ENCODE measurements at places on chromosomes 12 and 14.

GRCh38 chr12:49198431-49199155 lies 9.7 kb upstream of the TUBA1A start:
- DNase-seq = no peak

GRCh38 chr12:9179781-9180180 lies 28.4 kb downstream of the PZP start:
- DNase-seq = no peak

DNA sequence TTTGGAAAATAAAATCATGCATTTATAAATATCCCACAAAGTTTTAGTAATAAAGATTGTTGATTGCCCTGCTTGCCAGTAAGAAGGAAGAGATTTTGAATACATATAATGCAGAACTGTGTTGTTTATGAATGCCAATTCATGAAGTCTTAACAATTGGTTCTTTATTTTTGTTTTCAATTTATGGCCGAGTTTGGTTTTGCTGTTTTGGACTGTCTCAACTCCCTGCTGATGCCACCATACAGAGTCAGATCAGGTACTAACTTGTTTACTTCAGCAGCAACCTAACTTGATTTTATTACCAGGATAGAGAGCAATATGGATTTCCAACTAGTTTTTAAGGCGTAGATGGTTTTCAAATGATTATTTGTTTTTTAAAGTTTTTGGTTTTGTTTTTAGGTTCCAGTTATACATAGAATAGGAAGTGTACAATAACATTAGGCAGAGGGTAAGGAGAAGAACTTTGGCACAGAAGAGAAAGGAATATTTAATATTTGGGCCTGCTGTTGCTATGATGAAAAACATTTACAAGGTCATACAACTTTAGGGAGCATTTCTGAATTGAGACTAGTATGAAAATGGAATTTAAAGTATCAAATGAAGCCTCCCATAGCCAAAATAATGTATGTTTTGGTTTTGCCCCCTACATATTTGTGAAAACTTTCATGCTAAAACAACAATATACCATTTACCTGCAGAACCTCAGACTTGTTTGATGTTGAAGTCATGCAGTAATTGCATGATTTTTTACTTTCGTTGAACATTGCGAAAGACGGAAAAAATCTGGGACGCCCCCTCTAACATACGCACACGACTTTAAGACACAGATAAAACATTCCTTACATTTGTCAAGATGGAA lies 904 bp upstream of the FAM177A1 start:
- no peak for DNase-seq

DNA sequence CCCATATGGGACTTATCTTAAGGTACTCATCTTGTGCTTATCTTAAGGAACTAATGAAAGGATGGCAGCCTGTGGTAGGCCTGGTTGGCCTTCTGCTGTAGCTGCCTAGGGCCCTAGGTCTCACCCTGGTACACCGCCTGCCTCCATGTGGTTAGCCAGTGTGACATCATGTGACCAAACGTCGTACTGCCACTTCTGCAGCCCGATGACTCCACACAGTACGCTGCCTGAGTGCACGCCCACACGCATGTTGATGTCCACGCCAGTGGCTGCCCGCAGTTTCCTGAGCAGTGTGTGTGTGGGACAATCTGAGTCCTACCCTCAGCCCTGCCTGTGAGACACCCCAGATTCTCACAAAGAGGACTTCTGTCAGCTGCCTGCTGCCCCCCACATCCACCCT lies 5.1 kb downstream of the ADCY4 start:
- DNase-seq = peak; percentile 48

- DNase-seq = no peak
Observed at GRCh38 chr12:131893605-131894312, 663 bp upstream of the ULK1 start.

GRCh38 chr12:126537961-126538530 lies 1472.8 kb downstream of the AACS start:
- DNase-seq = no peak

GRCh38 chr12:52900896-52901714 lies 3.8 kb downstream of the KRT8 start:
- no peak for DNase-seq

- DNase-seq = no peak
Observed at GRCh38 chr14:57486767-57487379, 6.8 kb downstream of the CCDC198 start.

GRCh38 chr14:66746316-66747006 lies 238.5 kb downstream of the GPHN start:
- no peak for DNase-seq

- no peak for DNase-seq
Observed at GRCh38 chr12:24931666-24932405, 17.1 kb downstream of the BCAT1 start.

GRCh38 chr12:74619884-74620283 lies 82.2 kb downstream of the ATXN7L3B start:
- no peak for DNase-seq

- DNase-seq = no peak
Observed at GRCh38 chr12:30417697-30418231, 277.9 kb downstream of the IPO8 start.

- DNase-seq = no peak
Observed at GRCh38 chr12:9347328-9348127, 139.3 kb upstream of the PZP start.

DNA sequence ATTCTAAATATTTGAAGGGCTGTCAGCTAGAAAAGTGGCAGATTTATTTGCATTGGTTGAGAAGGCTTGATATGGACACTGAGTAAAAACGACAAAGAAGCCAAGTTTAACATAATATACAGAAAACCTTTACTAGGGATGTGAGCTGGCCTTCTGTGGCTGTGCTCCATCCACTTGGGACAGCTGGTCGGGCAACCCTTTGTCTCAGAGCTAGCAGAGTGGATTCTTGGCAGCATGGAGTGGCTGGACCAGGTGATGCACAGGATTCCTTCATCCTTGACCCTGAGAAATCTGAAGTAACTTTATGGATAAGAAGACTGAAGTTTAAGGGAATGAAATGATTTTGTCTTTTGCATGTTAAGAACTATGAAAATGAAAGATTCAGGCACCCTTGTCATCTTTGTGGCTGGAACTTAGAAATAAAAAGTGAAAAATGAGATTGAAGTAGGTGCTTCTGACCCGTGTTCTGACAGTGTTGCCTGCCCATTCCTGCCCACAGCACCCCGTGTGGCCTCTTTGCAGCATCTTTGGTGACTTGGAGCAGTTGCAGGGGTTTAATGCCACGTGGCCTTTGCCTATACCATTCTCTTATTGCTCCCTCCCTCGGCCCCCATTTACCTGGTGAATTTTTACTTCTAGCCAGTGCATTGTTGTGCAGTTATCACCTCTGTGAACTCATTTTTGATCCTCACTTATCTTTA lies 32.6 kb downstream of the PELI2 start:
- no peak for DNase-seq

DNA sequence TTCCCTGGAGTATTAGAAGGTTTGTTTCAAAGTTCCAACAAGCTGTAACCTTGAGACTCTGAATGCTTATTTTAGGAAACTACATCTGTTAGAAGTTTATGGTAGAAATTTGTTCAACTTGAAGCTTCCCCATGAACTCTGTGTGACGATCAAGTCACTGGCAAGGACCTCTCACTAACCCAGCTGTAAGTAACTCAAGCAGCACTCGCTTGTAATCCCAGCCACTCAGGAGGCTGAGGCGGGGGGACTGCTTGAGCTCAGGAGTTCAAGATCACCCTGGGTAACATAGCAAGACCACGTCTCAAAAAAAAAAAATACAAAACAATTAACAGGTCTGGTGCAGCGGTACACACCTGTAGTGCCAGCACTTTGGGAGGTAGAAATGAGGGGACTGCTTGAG lies 25.6 kb downstream of the TESC start:
- no peak for DNase-seq

- no peak for DNase-seq
Observed at GRCh38 chr12:71392521-71393145, 47.0 kb upstream of the LGR5 start.

DNA sequence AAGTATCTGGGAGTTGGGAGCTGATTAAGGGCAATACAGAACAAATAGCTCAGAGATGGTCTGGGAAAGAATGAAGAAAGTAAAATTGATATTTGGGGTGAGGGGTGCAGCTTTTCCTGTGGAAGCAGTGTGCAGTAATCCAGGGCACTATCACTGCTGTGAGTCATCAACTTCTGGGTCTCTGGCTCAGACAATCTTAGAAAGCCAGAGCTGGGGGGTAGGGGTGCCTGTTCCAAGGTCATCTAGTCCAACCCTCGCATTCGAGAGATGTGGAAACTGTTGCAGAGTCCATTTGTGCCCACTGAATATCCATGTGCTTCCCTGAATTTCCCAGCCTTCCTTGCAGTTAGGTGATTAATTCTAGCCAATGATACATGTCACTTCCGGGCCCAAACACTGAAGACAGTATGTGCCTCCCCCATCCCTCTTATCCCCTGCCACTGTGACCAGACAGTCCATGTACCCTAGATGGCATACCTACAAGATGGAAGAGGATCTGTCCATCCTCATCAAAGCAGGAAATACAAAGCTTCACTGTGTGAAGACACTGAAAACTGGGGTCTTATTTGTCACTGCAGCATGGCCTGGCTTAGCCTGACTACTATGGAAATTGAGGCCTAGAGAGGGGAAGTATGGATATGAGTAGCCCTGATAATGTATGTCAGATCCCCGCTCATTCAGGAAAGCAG lies 51.9 kb downstream of the ZFP36L1 start:
- no peak for DNase-seq

- no peak for DNase-seq
Observed at GRCh38 chr12:88566430-88566829, 13.8 kb downstream of the KITLG start.

DNA sequence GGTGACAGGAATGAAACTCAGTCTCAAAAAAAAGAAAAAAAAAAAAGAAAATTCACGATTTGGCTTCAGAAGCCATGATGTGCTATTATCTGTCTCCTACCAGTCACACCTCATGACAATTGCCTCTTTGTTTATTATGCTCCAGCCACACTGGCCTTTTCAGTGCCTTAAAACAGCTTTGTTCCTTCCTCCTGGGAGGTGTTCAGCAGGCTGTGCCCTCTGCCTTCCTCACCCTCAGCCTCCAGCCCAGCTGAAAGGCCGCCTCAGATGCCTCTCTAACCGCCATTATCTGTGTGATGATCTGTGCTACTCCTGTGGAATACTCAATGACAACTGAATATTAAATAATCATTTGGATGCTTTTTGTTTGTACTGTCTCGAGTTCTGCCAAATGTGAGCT lies 8.6 kb upstream of the ARPC3 start:
- no peak for DNase-seq

DNA sequence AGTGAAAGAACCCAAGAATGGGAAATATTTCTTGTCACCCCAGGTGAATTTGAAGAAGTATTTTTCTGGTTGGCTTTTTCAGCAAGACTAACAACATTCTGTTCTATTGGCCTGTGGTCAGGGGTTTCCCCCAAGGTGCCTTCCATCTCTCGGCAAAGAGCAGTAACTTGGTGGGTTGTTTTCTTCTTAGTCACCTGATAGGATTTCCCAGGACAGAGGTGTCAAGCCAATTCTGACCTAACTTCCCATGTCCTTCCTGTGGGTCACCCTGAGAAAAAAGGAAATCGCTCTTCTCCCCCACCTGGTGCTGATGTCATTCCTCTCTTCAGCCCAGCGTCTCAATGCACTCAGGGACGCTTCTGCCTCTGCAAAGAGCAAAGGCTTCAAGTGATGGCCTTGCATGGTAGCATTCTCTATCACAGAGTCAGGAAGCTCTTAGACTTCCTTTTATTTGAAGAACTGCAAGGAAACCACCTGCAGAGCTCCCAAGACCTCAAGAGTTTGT lies 16.1 kb upstream of the IFNG start:
- peak; percentile 46 for DNase-seq

GRCh38 chr14:92937051-92937937 lies 14.3 kb downstream of the CHGA start:
- DNase-seq = no peak

- no peak for DNase-seq
Observed at GRCh38 chr12:5506821-5507231, 74.9 kb downstream of the NTF3 start.

- DNase-seq = no peak
Observed at GRCh38 chr14:103868242-103868897, 21.0 kb upstream of the PPP1R13B start.

DNA sequence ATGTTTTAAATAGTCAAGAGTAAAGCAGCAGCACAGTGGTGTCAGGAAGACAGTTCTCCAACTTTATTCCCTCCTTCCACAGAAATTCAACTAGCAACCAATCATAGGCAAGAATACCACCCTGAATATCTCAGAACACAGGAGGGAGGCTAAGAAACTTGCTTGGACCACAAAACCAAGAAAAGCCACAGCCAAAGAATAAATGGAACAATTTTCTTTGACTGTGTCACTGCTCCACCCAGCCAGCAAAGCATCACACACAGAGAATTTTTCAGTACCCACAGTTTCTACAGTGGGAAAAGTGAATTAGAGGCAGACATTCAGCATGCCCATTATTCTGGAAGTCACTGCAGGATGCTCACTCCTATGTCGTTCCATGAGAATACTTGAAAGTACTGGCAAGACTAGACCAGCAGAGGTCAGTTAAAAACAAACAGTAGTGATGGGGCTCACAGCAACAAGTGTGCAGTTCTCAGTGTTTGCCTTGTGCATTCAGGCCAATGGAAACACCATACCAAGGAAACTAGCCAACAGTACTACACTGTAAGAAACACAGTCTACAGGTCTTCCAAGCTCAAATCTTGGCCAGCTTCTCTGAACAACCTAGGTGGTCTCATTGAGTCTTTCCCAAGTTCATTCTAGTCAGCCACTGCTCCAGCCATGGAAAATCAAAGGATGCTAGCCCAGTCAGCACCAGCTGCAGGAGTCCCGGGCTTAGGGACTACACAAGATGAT lies 56.8 kb upstream of the FOXG1 start:
- DNase-seq = no peak

- DNase-seq = no peak
Observed at GRCh38 chr12:39935275-39935674, 170.6 kb downstream of the SLC2A13 start.

- DNase-seq = no peak
Observed at GRCh38 chr14:63343878-63344277, 25.1 kb upstream of the GPHB5 start.

DNA sequence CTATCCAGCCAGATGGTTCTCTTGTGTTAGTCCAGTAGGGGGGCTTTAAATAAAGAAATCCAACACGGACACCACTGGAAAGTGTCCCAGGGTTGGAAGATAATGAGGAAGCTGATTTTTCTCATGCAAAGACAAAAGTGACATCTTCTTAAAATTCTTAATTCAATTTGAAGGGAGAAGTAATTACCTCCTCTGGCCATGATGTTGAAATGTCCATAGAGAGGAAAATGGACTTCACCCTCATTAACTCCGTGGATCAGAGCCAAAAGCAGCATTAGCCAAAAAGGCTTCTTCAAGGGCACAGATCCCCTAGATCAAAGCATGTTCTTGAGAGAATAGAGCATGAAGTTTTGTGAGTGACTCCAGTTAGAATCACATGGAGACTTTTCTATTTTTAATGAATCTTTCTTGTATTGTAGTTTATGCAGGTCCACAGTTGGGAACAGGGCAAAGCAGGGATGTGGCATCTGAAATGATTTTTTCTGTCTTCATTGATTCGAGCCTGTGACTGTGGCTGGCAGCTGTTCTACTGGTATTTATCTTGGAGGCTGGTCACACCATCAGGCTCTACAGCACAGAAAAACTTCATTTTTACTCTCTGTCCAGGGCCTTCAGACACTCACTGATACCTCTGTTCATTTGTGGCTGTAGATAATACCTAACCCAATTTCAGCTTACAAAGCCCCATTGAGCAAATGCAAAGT lies 1002.5 kb downstream of the AACS start:
- DNase-seq = no peak

Data from activated CD4-positive, alpha-beta T cell treated with anti-CD3 and anti-CD28 coated beads, Interleukin-2, amount 50 U/mL, for 1 hour (primary cell).